ENCODE measurements at places on chromosomes 2 and 18.

DNA sequence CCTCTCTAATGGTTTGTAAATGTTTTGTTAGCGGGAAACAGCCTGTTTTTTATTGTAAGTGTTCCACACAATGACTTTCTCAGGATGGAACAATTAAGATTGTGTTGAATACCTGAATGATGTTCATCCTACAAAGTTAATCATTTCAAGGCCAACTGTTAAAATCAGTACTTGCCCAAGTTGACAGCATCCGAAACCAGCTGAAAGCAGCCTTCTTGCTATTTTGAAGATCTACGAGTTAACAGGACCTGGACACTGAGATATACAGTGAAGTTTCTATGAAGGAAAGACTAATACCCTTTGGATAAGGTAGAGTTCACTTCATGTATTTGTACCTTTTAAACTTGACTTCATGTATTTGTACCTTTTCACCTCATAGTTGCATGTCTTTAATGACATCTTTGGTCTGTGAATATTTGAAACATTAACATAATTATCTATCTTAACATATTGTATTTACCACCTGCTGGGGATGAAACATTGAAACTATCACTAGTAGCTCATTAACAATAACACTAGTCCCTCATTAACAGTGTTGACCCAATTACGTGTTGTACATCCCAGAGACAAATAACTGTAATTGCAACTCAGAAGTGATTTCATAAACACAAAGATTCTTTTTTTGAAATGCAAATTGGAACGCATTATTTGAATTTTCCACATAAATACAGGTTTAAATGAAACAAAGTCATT is 556.0 kb upstream of the MEX3C start:
- DNase-seq = no peak

GRCh38 chr18:9924371-9924943 is 10.6 kb downstream of the VAPA start:
- DNase-seq = no peak

DNA sequence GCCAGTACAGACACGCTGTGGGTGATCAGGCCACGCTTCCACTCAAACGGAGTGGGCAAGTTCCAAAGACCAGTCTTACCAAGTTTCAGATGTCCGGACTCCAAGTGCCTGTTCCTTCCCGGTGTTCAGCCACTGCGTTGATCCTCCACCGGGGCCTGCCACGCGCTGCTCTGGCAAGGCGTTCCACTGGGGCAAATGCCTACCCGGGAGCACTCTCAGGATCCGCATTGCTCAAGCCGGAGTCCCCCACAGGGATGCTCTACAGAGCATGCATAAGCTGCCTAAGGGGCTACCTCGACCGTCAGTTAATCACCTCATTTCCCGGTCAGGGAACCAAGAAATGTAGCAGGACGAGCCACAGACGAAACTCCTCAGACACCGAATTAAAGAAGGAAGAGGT is 37.0 kb upstream of the CLASP1 start:
- DNase-seq = no peak

DNA sequence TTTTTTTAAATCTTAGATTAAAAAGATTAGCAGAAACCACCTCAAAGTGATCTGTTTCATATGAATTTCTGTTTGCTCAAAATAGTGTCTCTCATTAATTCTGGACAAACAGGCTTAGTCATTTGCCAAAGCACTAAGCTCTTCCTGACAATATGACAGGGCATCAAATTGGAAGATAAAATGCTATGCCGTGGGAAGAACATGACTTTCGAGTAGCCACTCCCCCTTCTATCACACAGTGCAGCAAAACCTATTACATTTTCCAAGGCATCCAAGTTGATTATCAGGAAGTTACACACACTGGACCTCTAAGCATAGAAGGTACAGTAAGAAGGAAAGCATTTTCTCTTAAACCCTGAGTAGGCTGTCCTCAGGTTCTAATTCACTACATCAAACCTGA is 89.5 kb downstream of the STK39 start:
- no peak for DNase-seq

DNA sequence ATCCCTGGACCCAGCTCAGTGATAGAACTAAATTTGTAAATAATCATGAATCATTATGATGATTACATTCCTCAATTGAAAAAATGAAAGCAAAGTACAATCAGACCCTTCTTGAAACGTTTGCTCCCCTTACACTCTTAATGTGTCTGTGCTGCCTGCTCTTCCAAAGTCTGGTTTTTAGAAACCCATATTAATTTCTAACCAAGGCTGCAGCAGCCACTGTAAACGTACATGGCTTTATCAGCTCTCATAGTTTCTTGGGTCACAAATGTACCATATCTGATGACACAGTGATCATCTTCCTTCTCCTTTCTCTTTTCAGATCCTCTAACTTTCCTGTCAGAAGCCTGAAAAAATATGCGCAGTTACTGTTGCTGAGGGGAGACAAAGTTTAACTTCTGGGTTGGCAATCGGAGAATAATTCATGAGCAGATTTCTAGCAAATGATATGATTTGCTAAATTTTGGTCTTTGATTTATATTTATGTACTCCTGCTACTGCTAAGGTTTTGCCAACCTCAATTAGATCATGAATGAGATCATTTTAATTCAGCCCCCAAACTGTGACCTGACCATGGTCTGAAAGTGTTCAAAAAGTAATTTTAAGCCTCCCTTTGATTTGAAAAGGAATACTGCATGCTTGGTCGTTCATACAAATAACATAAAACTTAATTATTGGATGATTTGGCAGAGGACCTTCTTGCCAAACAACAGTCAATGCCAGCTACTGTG is 12.3 kb downstream of the ZEB2 start:
- no peak for DNase-seq

DNA sequence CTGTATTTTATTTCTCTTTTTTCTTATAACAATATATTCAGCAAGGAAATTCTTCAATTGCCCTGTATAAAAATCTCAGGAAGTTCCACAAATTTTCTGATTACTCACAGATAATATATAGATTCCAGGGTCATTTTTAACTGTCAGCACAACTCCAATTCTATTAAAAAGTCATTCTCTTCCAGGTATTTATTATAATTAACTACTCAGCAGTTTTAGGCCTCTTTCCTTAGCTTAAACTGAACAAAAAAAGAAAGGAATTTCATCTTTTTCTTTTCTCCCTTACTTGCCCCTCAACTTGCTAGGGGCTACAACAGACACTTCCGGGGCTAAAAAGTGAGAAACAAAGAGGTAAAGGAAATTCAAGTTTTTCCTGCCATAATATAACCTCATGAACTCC is 358.9 kb upstream of the LRATD1 start:
- no peak for DNase-seq

- DNase-seq = no peak
Observed at GRCh38 chr2:37829202-37829601, 95.9 kb upstream of the RMDN2 start.
